Stimulated activated CD8-positive, alpha-beta memory T cell treated with anti-CD3 and anti-CD28 coated beads, Interleukin-15, amount 100 ng/mL, for 24 hours (primary cell): ENCODE measurements at places on chromosomes 6 and 20.

GRCh38 chr6:134937426-134937825, 12.5 kb downstream of the ALDH8A1 start:
- DNase-seq: no peak

- no peak for DNase-seq
These were observed 100.7 kb upstream of the CARMIL1 start for GRCh38 chr6:25178336-25179035.

DNA sequence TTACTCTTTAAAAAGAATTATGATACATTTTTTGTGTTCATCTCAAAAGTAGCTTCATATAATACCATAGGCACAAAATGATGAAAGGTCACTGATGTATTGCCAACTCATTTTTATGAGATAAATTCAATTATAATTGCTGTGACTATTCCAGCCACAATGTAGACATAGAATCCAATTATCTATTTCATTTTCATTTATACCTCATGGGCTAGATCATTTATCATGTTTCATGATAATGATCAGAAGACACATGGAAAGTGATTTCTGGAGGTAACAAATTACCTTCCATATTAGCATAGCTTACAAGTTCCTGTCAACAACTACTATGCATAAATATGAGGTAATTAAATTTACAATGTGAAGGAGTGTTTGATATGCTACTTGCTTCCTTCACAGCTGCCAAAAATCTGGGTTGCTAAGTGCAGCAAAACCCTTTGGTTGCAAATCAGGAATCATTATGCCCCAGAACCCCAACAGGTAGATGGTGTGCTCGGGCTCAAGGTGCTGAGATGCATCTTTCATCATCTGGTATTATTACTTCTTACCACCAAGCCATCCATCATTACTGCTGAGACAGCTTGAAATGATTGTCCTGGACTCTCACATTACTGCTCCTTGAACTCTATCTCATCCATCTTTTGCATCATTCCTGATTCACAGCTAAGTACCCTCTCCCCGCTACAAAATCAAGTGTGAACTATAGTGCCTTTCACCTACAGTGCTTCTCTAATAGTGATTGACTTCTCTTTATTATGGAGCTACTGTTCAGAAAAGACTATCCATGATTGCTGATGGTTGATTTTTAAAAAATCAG, 306.0 kb upstream of the THEMIS start:
- DNase-seq: no peak

DNA sequence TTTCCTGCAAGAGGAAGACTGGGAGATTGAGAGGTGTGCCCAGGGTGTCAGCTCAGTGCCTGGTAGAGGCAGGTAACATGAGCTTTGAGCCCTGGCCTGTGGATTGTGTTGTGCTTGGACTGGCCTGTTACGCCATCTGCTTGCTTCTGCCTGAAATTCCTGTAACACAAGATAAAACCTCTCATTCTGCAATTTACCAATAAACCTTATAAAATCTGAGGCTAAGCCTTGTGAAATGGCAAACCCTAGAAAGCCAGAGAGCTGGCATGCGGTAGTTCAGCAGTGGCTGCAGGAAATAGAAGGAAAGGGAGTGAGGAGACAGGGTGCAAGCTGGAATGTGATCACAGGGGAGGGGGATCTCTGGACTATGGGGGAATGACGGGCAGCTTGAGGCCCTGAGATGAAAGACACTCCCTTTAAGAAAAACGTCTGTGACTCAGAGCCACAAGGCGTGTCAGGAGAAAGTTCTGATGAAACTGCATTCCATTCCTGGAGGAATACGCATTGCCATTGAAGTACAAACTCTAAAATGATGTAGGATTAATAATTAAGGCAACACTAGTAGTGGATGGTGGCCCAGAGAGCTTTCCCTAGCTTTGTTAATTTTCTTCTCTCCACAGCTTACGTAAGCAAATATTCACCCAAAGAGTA, 26.3 kb upstream of the TFAP2A start:
- no peak for DNase-seq

GRCh38 chr20:41738604-41739206, 120.5 kb upstream of the CHD6 start:
- DNase-seq: no peak
